NCI-H510A treated with DMSO at 0.1 percent for 48 hours (cell line): ENCODE measurements at places on chromosomes 12 and 14.

- no peak for DNase-seq
Measured at GRCh38 chr12:121468499-121468801, 68.5 kb downstream of the RNF34 start.

- DNase-seq: no peak
Measured at GRCh38 chr12:92595663-92596062, 107.1 kb upstream of the PLEKHG7 start.

DNA sequence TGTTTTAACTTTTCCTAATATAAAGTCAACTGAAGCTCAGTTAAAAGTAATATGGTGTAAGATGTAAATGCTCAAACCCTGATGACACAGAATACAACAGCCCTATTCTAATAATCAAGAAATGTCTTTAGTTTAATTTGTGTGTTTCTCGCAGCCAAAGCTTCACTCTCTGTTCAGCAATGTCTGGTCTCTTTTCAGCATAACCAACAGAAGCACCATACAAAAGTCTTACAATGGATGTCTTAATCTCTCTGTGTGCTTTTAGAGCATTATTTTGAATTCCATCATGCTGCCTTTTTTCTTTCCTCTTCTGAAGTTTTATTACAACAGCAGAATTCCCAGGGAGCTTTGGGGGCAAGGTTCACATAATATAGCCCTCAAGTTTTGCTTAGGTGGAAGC lies 210.2 kb upstream of the NPAS3 start:
- DNase-seq: no peak

DNA sequence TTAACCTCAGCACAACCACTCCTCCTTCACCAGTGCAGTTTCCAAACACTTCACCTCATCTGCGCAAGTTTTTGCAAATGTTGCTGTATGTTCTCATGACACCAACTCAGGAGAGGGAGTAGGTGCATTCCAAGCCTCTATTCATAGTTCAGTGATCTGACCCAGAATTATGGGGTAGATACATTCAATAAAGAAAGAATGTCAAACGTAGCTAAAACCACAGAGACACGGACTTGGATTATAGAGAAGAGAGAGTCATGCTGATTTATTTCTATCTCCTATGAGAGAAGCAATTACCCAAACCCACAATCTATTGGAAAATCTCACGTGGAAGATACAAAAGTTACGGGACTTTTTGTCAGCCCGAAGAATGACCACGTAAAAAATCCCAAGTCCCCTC lies 1006.0 kb upstream of the TMEM132C start:
- DNase-seq: no peak
